ENCODE measurements at places on chromosomes 1 and 21.

- H3K27me3 ChIP-seq = no peaks in the 10 kb centered on the region
- H3K36me3 ChIP-seq = no peaks in the 10 kb centered on the region
- H3K4me1 ChIP-seq = no peaks in the 10 kb centered on the region
- H3K27ac ChIP-seq = no peak overlapping the region
Measured at GRCh38 chr1:86114816-86115400, 41.7 kb downstream of the COL24A1 start.

DNA sequence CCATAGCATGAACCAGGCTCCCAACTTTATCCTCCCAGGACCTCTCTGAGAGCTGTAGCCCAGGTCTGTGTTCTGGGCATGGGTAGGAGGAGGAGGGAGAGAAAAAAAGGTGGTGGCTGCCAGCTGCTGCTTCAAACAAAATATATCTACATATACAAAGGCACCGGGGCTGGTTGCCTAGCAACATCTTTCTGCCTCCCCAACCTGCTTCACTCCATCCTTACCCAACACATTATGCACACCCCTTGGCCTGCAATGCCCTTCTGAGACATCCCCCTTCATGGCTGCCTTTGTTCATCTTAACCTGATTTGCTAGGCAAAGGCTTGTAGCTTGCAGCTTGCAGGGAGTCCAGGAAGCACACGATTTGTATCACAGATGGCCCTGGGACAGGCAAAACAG, 27.2 kb upstream of the ATP1A1 start:
- no peak overlapping the region for H3K27ac ChIP-seq
- peaks cover 6% of the 10 kb centered on the region for H3K4me1 ChIP-seq
- H3K4me3 ChIP-seq = no peak overlapping the region
- H3K27me3 ChIP-seq = no peaks in the 10 kb centered on the region

GRCh38 chr1:200473698-200474371, 64.0 kb upstream of the ZNF281 start:
- H3K4me3 ChIP-seq = no peak overlapping the region
- no peaks in the 10 kb centered on the region for H3K4me1 ChIP-seq
- no peaks in the 10 kb centered on the region for H3K36me3 ChIP-seq
- H3K27ac ChIP-seq = no peak overlapping the region

DNA sequence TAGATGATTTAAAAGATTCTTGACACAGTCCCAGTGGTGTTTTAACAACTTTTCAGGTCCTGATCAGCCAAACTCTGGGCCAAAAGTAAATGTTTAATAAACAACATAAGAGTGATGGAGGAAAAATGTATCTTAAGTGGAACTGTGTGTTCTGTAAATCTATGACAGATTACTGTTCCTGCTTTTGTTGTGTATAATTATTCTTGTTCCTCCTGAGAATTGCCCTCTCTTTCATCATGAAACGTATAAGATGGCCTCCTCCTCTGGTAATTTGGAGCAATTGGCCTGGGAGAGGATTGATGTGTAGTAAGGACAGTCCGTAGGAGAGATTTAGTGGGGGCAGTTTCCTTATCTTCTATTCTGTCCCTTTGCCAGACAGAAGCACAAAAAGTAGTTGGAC, 34.5 kb downstream of the GALNT2 start:
- H3K36me3 ChIP-seq = no peaks in the 10 kb centered on the region
- H3K27ac ChIP-seq = no peak overlapping the region
- H3K4me3 ChIP-seq = no peak overlapping the region
- no peak for DNase-seq
- H3K4me1 ChIP-seq = peaks cover 31% of the 10 kb centered on the region

All from suprapubic skin (tissue), 4 donors.